Cerebellar nuclear complex (tissue), 1 donor: ENCODE measurements at places on chromosomes 2 and 18.

DNA sequence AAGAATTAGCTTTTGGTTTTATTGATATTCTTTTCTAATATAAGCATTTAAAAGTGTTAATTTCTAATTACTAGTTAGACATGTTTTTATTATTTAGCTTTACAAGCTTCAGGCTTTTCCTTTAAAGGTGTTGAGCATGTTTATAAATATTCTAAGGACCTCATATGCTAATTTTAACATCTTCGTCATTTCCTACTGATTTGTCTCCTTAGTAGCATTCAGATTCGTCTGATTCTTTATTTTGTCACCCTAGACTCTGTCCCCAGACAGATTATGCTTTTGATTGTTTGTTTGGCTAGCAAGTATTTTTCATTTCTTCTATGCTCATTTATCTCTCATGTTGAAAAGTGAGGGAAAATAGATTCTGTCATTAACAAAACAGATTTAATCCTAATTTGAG, 51.7 kb downstream of the EIF5B start:
- no peak for DNase-seq

GRCh38 chr2:11945139-11946126, 199.0 kb downstream of the LPIN1 start:
- DNase-seq: no peak

DNA sequence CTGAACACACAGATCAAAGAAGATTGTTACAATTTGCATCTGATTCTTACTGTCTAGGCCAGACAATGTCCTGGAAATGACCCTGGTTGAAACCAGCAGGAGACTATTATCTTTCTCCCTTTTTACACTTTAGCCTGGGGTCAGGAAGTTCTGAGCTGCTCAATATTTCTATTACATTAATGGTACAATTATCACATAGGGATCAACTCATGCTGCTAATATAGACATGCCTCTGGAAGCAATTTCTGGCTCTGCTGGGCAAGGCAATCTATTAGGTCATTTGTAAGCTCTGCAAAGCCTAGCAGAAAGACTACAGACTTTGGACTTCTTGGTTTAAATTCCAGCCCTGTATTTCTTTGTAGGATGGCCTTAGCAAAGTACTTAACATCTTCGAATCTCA, 205.3 kb downstream of the LRP1B start:
- DNase-seq: no peak

- DNase-seq: no peak
These were observed 130.2 kb downstream of the SLC4A10 start for GRCh38 chr2:161754379-161754778.

- DNase-seq: no peak
These were observed 162.4 kb downstream of the GALNT1 start for GRCh38 chr18:35743916-35744315.

- DNase-seq: no peak
These were observed 41.2 kb downstream of the COL3A1 start for GRCh38 chr2:189015359-189015758.

- no peak for DNase-seq
These were observed 935 bp upstream of the RAMP1 start for GRCh38 chr2:237858294-237859081.

- no peak for DNase-seq
These were observed 173.7 kb downstream of the CMPK2 start for GRCh38 chr2:6692056-6692455.

DNA sequence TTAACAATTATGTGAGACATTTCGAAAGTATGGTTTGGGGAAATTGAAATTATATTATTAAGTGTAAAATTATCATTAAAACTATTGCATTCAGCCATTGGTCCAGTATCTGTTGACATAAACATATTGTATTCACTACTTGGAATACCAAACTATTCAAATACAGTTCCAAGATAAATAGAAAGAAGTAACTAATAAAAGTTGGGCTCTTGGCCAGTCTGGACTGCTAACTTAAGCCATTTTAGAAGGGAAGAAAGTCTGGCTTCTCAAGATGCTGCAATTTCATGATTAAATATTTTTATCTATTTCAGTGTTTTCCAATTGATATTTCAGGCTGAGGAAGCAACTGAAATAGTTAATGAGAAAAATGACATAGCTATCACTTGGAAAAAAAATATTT, 109.8 kb upstream of the CHRNA1 start:
- DNase-seq: no peak

DNA sequence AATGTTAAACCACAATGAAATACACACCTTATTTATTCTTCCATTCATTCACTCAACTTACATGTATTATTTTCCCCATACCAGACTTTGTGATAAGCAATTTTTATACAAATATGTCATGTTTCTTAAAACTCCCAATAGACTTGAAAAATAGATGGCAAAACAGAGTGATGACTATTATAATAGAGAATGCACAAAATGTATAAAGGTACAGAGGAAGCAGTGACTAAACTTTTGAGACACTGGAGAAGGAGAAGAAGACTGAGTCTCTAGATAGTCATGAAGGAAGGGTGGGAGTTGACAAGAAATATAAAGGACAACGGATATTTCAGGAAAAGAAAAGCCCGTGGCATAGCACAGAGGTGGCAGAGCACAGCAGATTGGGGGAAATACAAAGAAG, 198.1 kb upstream of the SLC39A10 start:
- no peak for DNase-seq

DNA sequence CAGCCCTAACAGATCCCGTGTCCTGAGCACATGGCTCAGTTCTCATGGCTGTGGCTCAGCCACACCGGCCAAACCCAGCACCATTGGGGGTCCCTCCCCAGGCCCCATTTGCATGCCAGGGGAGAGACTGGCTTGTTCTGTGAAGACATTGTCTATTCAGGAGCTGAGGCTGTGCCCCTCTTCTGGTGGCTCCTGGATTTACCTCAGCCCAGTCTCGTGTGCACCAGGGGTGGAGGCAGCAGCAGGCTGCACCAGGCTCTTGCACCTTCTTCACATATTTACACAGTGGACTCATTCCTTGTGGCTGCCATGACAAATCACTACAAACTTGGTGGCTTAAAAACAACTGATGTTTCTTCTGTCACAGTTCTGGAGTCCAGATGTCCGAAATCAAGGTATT, 92.4 kb upstream of the ITGA6 start:
- DNase-seq: no peak

DNA sequence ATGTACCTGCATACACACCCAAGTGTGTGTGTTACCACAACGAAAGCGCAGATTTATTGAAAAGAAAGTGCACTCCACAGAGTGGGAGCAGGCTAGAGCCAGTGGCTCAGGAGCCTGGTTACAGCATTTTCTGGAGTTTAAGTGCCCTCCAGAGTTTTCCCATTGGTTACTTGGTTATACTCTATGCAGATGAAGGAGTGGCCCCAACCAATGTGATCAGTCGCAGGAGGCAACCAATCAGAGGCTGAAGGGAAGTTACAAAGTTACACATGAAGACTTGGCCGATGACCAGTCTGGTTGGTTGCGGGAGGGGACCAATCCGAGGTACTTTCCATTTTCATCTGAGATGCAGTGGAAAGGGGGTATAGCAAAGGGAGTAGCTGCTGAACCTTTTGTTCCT, 13.5 kb upstream of the PRLH start:
- no peak for DNase-seq

- no peak for DNase-seq
These were observed 14.8 kb downstream of the KLHL29 start for GRCh38 chr2:23399674-23400261.
